ENCODE measurements at places on chromosomes 13 and 19. TPM values are rescaled to one million over a fixed set of nuclear protein-coding genes. Genes with fewer than 3 reads are reported as not detected.

DNA sequence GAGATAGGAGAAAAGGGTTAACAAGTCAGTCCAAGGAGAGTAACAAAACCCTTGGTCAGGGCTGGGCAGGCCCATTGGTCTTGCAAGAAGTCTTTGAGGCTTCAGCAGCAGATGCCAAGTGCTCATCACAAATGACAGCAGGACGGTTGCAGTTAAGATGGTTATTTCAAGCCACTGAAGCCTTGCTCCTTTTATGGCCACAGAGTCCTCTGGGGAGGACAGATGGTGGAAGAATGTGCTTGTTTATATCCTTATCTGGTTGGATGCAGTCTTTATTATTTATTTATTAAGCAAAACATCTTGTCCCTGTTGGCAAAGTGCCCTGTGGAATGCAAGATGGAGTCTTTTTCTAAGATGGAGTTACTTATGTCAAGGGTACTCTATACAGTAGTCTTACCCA is 19.2 kb upstream of the ZNF331 start:
- H3K4me3 ChIP-seq = no peak overlapping the region
- no peak overlapping the region for H3K27ac ChIP-seq
- peaks cover 20% of the 10 kb centered on the region for H3K36me3 ChIP-seq

The TMEM221 gene
- total RNA-seq = 1.2 TPM

- H3K27ac ChIP-seq = peak overlapping the region; percentile 43
- H3K4me1 ChIP-seq = peaks cover 46% of the 10 kb centered on the region
- H3K27me3 ChIP-seq = no peaks in the 10 kb centered on the region
- H3K4me3 ChIP-seq = no peak overlapping the region
These were observed 256.9 kb downstream of the SPRY2 start for GRCh38 chr13:80083853-80084676.

GRCh38 chr19:58098682-58098998 is 609 bp upstream of the ZSCAN18 start:
- H3K27me3 ChIP-seq = peaks cover 5% of the 10 kb centered on the region
- no peak for DNase-seq
- peaks cover 6% of the 10 kb centered on the region for H3K36me3 ChIP-seq
- peaks cover 12% of the 10 kb centered on the region for H3K4me1 ChIP-seq

DNA sequence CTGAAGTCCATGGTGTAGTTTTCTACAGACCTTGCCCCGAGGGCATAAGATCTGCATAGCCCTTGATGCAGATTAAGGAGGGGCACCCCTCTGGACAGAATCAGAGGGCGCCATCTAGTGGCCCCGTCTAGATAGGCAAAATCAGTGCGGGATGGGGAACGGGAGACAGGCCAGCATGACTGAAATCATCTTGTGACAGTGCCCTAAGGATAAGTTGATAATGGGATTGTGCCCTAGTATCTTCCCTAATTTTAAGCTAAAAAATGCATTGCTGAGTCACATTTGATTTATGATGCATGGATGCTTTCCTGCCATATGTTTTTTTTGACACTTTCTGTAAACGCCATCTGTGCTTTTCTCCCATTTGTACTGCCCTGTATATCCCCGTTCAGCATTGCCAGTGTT is 19.0 kb upstream of the GPI start:
- peak; percentile 89 for DNase-seq
- no peaks in the 10 kb centered on the region for H3K27me3 ChIP-seq
- H3K4me3 ChIP-seq = no peak overlapping the region
- H3K27ac ChIP-seq = no peak overlapping the region
